ENCODE measurements at places on chromosomes 7 and 10. TPM values are rescaled to one million over a fixed set of nuclear protein-coding genes. Genes with fewer than 3 reads are reported as not detected.
A peak's percentile ranks its signal among the peaks of the same experiment; 100 is the strongest.

- DNase-seq: no peak
- H3K27me3 ChIP-seq: no peaks in the 10 kb centered on the region
- H3K36me3 ChIP-seq: no peaks in the 10 kb centered on the region
- peak overlapping the region; percentile 85 for H3K4me3 ChIP-seq
Measured at GRCh38 chr10:50416181-50416824, 165.0 kb upstream of the ASAH2 start.

DNA sequence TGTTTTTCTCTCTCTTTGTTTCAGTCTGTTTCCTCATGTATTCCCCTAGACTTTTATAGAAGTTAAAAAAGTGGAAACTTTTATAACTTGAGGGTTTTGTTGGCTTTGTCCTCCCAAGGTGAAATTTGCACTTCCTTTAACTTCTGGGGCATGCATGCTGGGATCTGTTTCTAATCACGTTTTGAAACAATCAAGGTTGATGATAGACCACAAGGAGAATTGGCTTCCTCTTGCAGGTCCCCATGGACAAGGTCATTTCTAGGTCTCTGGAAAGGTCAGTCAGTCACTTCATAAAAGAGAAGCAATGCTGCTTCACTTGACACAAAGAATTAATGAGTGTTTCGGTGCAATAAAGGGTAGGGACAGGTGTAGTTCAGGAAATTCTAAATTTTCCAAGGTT, 811.8 kb upstream of the CELF2 start:
- H3K27ac ChIP-seq: no peak overlapping the region
- no peaks in the 10 kb centered on the region for H3K4me1 ChIP-seq

- no peaks in the 10 kb centered on the region for H3K4me1 ChIP-seq
- H3K4me3 ChIP-seq: no peak overlapping the region
- H3K27me3 ChIP-seq: no peaks in the 10 kb centered on the region
- no peaks in the 10 kb centered on the region for H3K36me3 ChIP-seq
- DNase-seq: no peak
Measured at GRCh38 chr7:150937848-150938561, 40.1 kb downstream of the KCNH2 start.

- no peaks in the 10 kb centered on the region for H3K27me3 ChIP-seq
- no peak overlapping the region for H3K4me3 ChIP-seq
- DNase-seq: no peak
- no peak overlapping the region for H3K27ac ChIP-seq
- H3K36me3 ChIP-seq: no peaks in the 10 kb centered on the region
Measured at GRCh38 chr10:3077509-3077908, 10.2 kb downstream of the PFKP start.

- no peak overlapping the region for H3K4me3 ChIP-seq
- H3K27ac ChIP-seq: no peak overlapping the region
- H3K36me3 ChIP-seq: no peaks in the 10 kb centered on the region
- peaks cover 11% of the 10 kb centered on the region for H3K4me1 ChIP-seq
- H3K27me3 ChIP-seq: no peaks in the 10 kb centered on the region
Measured at GRCh38 chr7:148447221-148447849, 143.2 kb upstream of the C7orf33 start.

GRCh38 chr7:76357475-76358010, 1.2 kb downstream of the YWHAG start:
- H3K36me3 ChIP-seq: no peaks in the 10 kb centered on the region
- peak overlapping the region; percentile 99 for H3K27ac ChIP-seq
- DNase-seq: no peak

GRCh38 chr10:116800286-116800929, 48.9 kb upstream of the ENO4 start:
- no peaks in the 10 kb centered on the region for H3K36me3 ChIP-seq
- H3K27ac ChIP-seq: no peak overlapping the region
- DNase-seq: no peak
- no peak overlapping the region for H3K4me3 ChIP-seq
- no peaks in the 10 kb centered on the region for H3K27me3 ChIP-seq

- DNase-seq: no peak
- H3K36me3 ChIP-seq: no peaks in the 10 kb centered on the region
- H3K27me3 ChIP-seq: no peaks in the 10 kb centered on the region
Measured at GRCh38 chr7:138886501-138886917, 88.5 kb upstream of the ATP6V0A4 start.

DNA sequence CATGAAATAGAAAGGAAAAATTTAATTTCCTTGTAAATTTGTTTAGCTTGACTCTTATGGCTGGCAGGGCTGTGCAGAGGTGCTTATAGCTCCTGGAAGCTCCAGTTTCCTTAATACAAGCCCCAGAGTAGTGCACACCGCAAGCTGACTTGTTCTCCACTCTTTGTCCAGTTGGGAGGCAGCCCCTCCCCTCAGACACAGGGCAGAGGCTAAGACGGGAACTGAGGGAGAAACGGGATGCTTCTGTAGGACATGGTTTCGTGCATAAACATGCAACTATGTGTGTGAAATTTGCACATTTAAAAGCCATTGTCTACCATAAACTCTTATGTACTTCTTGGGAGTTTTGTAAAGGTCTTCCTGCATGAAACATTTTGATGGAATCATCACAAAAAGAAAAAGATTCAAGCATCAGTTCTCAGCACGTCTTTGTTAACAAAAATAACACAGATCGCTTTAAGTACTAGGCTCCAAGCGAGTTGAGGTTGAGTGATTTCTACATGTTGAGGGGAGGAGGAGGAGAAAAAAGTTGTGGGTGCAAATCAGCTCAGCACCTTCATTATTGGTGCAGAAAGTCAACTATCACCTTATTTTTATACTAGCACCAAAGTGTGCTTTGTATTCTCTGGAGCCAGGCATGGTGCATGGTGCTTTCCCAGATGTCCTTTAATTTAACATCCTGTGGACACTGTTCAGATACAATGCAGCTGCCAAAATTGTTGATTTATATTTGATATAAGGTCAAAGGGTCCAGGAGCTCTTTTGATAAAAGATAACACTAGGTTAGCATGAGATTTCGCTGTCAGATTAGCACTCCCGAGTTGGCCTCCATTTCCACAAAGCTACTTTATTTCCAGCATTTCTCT, 124.5 kb downstream of the CHN2 start:
- no peak for DNase-seq
- no peaks in the 10 kb centered on the region for H3K27me3 ChIP-seq
- H3K36me3 ChIP-seq: no peaks in the 10 kb centered on the region
- no peak overlapping the region for H3K27ac ChIP-seq
- H3K4me3 ChIP-seq: no peak overlapping the region

The IQUB gene
- 0.25 TPM for total RNA-seq
